ENCODE measurements at places on chromosomes 13 and 19. TPM values are rescaled to one million over a fixed set of nuclear protein-coding genes. Genes with fewer than 3 reads are reported as not detected.

GRCh38 chr13:99087954-99088491 lies 110.2 kb upstream of the DOCK9 start:
- H3K4me3 ChIP-seq, result peak overlapping the region; percentile 92
- no peaks in the 10 kb centered on the region for H3K27me3 ChIP-seq
- peaks cover 30% of the 10 kb centered on the region for H3K4me1 ChIP-seq

- H3K4me1 ChIP-seq, result no peaks in the 10 kb centered on the region
- no peak overlapping the region for H3K4me3 ChIP-seq
- DNase-seq, result no peak
- no peaks in the 10 kb centered on the region for H3K36me3 ChIP-seq
These were observed 259.5 kb downstream of the COL4A1 start for GRCh38 chr13:110047496-110047895.

- H3K4me3 ChIP-seq, result no peak overlapping the region
- no peaks in the 10 kb centered on the region for H3K4me1 ChIP-seq
- H3K27ac ChIP-seq, result no peak overlapping the region
- no peaks in the 10 kb centered on the region for H3K36me3 ChIP-seq
- H3K27me3 ChIP-seq, result no peaks in the 10 kb centered on the region
- DNase-seq, result no peak
These were observed 250.6 kb downstream of the GPC6 start for GRCh38 chr13:93477238-93477637.

DNA sequence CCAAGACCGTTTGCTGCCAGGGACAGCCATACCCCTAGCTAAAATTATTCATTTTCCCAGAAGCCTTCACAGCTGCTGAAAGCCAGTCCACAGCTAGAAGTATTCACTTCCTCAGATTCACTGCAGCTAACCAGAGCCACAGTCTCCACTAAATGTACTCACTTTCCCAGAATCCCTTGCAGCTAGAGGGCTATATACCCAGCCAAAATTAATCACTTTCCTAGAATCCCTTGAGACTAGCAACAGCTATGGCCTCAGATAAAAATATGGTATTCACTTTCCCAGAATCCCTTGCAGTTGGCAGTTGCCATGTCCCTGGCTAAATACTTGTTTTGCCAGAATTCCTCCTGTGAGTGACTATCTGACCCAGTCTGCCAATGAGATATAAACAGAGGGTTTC lies 13.8 kb upstream of the MEIS3 start:
- DNase-seq, result no peak

GRCh38 chr19:44585371-44586133 lies 27.8 kb upstream of the IGSF23 start:
- no peaks in the 10 kb centered on the region for H3K4me1 ChIP-seq
- no peak for DNase-seq
- H3K27ac ChIP-seq, result no peak overlapping the region
- H3K36me3 ChIP-seq, result no peaks in the 10 kb centered on the region

- no peaks in the 10 kb centered on the region for H3K36me3 ChIP-seq
- H3K27me3 ChIP-seq, result no peaks in the 10 kb centered on the region
- DNase-seq, result no peak
- H3K4me3 ChIP-seq, result no peak overlapping the region
These were observed 727.4 kb upstream of the SLITRK1 start for GRCh38 chr13:84609716-84610115.

DNA sequence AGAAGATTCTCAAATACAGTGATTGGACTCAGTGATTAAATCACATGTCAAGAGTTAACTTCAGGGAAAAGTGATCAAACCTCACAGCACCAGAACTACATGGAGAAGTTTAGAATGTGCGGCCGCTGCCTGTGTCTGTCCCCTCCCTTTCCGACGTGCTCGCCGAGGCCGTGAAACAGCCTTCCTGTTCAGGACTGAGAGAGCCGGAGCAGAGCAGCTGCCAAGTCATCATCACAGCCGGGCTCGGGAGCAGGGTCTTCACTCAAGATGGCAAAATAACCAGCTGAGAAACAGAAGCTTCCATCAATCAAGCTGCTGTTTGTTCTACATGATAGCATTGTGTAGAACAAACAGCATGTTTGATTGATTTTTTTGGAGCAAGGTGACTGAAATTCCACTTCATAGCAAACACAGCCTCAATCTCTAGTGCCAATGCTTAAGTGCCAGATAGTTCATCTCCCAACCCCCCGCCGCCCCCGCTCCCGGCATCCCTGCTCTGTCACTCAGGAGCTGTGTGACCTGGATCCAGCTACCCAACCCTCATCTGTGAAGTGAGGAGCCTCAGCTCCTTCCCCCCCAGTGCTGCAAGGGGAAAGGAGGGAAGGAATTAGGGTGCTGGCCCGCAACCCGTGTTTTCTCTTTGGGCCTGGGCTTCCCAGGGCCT lies 70.6 kb downstream of the HSPH1 start:
- no peak overlapping the region for H3K27ac ChIP-seq
- peaks cover 2% of the 10 kb centered on the region for H3K27me3 ChIP-seq
- H3K36me3 ChIP-seq, result no peaks in the 10 kb centered on the region
- no peak overlapping the region for H3K4me3 ChIP-seq
- H3K4me1 ChIP-seq, result no peaks in the 10 kb centered on the region

DNA sequence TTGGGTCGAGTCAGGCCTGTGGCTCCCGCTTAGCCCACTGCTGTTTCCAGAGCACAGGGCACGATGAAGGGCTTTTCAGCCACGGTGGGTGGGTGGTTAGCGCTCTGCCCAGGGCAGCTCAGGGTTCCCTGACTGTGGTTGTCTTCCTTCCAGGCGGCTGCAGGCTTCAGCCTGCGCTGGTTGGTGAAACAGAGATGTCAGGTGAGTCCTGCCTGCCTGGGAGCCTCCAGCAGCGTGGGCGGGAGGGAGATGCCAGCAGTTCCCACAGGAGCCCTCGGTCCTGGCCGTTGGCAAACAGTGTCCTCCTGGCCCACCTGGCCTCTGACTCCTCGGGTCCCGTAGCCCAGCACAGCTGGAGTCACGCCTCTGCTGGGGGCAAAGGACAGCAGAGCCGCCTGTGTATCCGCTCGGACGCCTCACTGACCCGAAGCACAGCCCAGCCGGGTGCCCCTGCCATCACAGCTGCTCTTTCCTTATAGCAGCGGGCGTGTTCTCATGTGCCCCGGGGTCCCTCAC lies 9.7 kb downstream of the ADAT3 start:
- no peaks in the 10 kb centered on the region for H3K36me3 ChIP-seq
- H3K27ac ChIP-seq, result no peak overlapping the region
- DNase-seq, result no peak
- no peaks in the 10 kb centered on the region for H3K4me1 ChIP-seq
- no peaks in the 10 kb centered on the region for H3K27me3 ChIP-seq
- no peak overlapping the region for H3K4me3 ChIP-seq

DNA sequence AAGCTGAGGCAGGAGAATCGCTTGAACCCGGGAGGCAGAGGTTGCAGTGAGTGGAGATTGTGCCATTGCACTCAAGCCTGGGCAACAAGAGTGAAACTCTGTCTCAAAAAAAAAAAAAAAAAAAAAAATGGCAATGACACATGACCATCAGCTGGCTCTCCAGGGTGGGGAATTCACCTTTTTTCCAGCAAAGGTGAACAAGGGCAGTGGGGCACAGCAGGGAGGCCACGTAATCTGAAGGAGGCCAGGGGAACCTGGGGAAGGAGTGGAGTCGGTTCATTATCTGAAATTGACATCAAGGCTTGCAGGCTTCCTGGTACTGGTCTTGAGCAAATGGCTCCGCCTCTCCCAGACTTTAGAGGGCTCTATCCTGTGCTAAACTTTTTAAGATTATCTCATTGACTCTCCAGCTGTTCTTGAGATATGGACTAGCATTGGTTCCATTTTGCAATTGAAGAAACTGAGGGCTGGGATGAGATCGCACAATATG lies 28.1 kb downstream of the KEAP1 start:
- DNase-seq, result no peak
- no peaks in the 10 kb centered on the region for H3K36me3 ChIP-seq
- H3K4me3 ChIP-seq, result no peak overlapping the region
- no peak overlapping the region for H3K27ac ChIP-seq
- H3K4me1 ChIP-seq, result peaks cover 15% of the 10 kb centered on the region

DNA sequence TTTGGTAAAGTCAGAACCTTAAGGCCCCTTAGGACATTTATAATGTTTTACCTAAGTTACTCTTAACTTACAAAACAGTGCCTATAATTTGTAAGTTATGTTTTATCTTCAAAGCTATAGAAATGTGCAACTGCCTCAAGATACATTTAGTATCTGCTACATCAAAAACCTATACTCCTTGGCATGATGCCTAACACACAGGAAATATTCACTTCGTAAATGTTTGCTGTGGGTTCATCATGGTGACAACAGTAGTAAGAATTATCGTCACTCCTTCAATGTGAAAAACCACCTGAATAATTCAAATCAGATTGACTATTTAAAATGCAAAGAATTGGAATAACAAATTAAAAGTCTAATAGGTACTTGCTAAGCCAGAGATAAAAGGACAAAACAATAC lies 184.1 kb downstream of the DIAPH3 start:
- no peaks in the 10 kb centered on the region for H3K36me3 ChIP-seq
- no peak overlapping the region for H3K4me3 ChIP-seq
- no peak overlapping the region for H3K27ac ChIP-seq
- H3K27me3 ChIP-seq, result no peaks in the 10 kb centered on the region
- peak; percentile 23 for DNase-seq
- no peaks in the 10 kb centered on the region for H3K4me1 ChIP-seq

DNA sequence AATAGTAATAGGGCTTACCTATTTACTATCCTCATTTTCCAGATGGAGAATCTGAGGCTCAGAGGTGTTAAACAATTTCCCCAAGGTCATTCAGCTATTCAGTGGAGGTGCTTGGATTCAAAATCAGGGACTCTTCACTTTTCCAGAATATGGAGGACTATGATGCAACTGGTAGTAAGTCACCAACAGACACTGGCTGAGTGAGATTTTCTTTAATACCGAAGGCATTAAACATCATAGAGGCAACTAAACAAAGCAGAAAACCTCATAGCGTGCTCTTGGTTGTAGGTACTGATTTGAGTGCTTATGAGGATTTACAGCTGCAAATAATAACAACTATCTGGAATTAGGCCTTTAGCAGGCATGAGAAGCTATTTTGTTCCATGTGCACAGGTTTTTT lies 134.4 kb downstream of the DLEU7 start:
- DNase-seq, result no peak
- H3K4me1 ChIP-seq, result peaks cover 8% of the 10 kb centered on the region

- H3K4me1 ChIP-seq, result no peaks in the 10 kb centered on the region
- H3K27ac ChIP-seq, result no peak overlapping the region
- no peaks in the 10 kb centered on the region for H3K27me3 ChIP-seq
- no peaks in the 10 kb centered on the region for H3K36me3 ChIP-seq
- no peak overlapping the region for H3K4me3 ChIP-seq
These were observed 5.2 kb upstream of the ZNF554 start for GRCh38 chr19:2814426-2814825.

DNA sequence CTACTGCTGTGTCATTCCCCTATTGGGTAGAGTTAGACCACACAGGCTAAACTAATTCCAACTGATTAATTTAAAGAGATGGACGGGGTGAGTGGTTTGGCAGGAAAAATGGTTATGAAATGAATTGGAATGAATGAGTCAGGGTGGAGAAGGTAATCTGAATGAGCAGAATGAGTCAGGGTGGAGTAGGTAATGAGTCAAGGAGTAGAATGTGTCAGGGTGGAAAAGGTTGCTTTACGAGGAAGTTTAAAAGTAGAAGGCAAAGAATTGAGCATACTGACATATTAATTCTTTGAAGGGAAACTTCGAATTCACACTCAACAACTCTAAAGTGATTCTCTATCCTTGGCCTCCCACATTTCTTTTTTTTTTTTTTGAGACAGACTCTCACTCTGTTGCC lies 12.7 kb upstream of the ZNF121 start:
- H3K4me3 ChIP-seq, result no peak overlapping the region
- no peak for DNase-seq
- H3K4me1 ChIP-seq, result no peaks in the 10 kb centered on the region
- H3K27ac ChIP-seq, result no peak overlapping the region
- H3K27me3 ChIP-seq, result no peaks in the 10 kb centered on the region

The PTH2 gene
- total RNA-seq, result not detected

The PODNL1 gene
- total RNA-seq, result not detected

The CYP4F12 gene
- total RNA-seq, result 1.3 TPM

The C19orf33 gene
- not detected for total RNA-seq

The PNMA8B gene
- not detected for total RNA-seq

The TUBA3C gene
- not detected for total RNA-seq

The ZNF813 gene
- 5.6 TPM for total RNA-seq

The NLRP12 gene
- not detected for total RNA-seq

The LILRA1 gene
- not detected for total RNA-seq

The FBN3 gene
- total RNA-seq, result not detected

Data from CD8-positive, alpha-beta memory T cell (primary cell).